Effector CD4-positive, alpha-beta T cell (primary cell): ENCODE measurements at places on chromosomes 7 and 10.

DNA sequence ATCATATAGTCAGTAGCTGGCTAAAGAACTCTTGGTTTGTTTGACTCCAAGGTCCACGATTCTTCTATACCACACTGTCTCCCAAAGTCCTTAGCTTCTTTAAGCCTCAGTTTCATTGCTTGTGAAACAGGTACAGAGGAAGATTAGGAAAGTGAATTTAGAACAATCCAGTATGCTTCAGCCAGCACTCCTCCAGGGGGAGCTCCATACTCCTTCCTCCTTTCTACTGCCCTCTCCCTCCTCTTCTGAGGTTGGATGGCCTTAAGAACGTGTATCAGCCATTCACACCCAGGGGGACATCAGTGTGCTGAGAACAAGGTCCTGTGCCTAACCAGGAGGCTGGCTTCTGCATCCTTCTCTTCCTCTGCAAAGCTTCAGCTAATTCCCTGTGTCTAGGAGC, 54.8 kb upstream of the CALD1 start:
- no peak for DNase-seq

DNA sequence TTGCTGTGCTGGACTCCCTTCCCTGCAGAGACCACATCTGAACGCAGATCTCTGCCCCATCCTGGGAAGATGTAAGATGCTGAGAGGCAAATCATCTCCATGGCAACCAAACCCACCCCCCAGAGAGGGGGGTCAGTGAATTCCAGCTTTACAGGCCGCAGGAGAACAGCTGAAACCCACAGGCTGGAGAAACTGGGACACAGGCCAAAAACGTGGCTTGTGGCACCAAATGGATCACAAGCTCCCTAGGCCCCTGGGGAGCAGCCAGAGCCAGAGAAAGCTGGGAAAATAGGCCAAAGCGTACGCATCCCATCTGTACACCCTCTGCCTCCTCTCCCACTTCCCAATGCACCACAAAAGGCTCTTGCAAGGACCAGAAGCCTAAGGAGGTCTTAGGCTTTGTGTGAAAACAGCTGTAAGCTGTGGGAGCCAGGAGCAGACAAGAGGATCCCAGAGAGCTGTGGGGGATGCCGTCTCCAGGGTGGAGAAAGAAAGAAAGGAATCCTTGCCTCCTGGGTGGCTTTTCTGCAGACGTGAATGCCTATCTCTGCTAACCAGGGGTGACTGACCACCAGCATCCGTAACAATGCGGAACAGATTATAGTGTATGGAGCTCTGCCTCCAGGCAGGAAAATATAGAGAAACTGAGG, 59.5 kb downstream of the TMEM130 start:
- no peak for DNase-seq

- peak; percentile 49 for DNase-seq
These were observed 139.0 kb upstream of the MKLN1 start for GRCh38 chr7:131188367-131189339.

- no peak for DNase-seq
These were observed 6.4 kb downstream of the USP54 start for GRCh38 chr10:73584737-73585136.

DNA sequence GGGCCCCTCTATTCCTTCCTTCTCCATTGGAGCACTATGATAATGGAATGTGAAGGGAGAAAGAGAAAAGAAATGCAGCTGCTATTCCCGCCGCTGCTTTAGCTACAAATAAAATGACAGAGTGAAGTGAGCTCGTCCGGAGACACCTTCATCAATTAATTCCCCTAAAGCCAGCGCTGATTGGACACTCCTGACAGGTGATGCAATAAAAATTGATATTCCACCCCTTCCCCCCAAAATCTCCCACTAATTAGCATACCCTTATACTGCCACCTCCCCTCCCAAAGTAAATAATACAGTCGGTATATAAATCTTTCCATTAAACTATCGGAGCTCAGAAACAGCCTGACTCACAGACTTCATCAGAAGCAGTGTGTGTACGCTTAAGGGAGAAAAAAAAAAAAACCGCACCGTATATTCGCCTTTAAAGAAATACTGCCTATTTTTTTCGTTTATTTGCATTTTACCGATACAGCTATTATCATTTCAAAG, 7.3 kb downstream of the SKIDA1 start:
- no peak for DNase-seq

GRCh38 chr7:1151653-1152425, 8.2 kb downstream of the ZFAND2A start:
- DNase-seq, result no peak

GRCh38 chr7:81657551-81657950, 112.3 kb downstream of the HGF start:
- DNase-seq, result no peak

DNA sequence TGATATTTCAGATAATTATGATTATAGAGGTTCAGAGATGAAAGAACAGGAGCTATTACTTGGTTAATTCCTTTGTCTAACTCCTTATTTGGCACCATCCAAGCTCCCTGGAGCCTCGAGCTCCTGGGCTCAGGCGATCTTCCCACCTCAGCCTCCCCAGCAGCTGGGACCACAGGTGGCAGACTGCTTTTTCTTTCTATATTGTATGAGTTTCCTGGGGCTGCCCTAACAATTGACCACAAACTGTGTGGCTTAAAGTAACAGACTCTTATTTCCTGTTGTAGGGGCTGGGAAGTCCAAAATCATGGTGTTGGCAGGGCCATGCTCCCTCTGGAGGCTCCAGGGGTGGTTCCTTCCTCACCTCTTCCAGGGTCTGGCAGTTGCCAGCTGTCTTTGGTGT, 163.3 kb upstream of the ADCY1 start:
- no peak for DNase-seq

- DNase-seq, result no peak
These were observed 98.2 kb downstream of the CALN1 start for GRCh38 chr7:72313906-72314305.

DNA sequence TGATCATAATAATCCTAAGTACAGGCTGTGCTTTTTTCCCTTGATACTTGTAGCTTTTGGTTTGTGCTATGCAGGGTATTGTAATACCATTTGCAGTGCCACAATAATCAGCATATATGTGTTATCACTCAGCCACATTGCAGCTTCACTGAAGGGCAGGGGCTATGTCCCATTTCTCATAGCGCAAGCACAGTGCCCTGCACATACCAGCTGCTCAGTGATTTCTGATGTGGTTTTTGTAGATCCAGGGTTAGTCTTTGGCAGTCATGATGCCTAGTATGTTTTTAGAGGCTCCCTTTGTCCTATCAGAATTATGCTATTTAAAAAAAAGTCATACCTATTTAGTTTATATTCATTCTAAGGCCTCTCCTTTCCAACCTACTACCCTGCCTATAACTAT, 25.8 kb downstream of the MET start:
- DNase-seq, result no peak

- DNase-seq, result no peak
These were observed 276.3 kb downstream of the TFEC start for GRCh38 chr7:115754226-115754625.
